Posterior vena cava (tissue), 2 donors: ENCODE measurements at places on chromosomes 4 and X. TPM values are rescaled to one million over a fixed set of nuclear protein-coding genes. Genes with fewer than 3 reads are reported as not detected.

DNA sequence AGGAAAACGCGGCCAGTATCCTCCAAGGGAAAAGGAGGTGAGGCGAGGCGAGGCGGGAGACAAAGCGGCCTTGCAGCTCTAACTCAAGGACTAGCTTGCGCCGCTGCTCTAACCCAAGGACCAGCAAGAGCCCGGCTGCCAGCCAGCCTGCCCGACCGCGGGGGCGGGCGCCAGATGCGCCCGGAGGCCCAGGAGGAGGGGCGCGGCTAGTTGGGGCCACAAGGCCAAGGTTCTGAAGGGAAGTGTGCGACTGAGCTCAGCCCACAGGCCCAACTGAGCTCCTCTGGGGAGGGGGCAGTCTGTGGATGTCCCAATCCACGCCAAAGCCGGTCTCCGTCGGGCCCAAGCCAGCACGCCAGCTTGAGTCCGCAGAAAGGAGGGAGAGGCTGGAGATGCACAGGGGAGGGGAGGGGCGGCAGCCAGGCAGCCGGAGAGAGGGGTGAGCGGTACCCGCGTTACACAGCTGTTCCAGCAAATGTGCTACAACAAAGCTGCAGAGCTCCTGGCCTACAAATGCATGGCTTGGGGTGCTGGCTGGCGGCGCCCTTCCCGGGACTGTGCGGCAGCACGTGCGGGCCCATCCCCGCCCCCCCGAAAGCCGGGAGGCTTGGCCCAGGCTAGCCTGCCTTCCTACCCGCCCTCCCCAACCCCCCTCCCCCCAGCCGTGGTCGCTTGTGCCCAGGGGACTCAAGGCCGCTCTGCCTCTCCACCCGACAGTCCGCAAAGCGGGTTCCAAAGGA is 637 bp downstream of the AMER1 start:
- no peak for DNase-seq

DNA sequence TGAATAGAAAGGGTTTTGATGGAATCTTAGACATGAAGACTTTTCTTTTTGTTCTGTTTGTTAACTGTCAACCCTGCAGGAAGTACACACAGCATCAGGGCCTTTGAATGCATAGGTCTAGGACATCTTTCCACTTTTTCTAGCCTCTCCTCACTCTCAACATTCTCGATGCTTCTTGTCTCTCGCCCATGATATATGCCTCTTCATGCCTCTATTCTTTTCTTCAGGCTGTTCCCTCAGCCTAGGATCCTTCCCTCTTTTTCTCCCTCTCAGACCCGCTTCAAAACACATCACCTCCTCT is 9.6 kb downstream of the PDGFC start:
- no peak for DNase-seq

- DNase-seq = no peak
Measured at GRCh38 chr4:153061971-153062370, 125.8 kb downstream of the FHDC1 start.

GRCh38 chr4:26020083-26020668 is 106.2 kb downstream of the SMIM20 start:
- DNase-seq = no peak

GRCh38 chr4:142367418-142368180 is 478.5 kb downstream of the INPP4B start:
- no peak for DNase-seq

GRCh38 chr4:8005033-8005808 is 65.6 kb upstream of the AFAP1 start:
- DNase-seq = no peak

The UGT2B15 gene
- not detected for total RNA-seq

GRCh38 chr4:85209161-85209560 is 242.7 kb upstream of the WDFY3 start:
- DNase-seq = no peak

DNA sequence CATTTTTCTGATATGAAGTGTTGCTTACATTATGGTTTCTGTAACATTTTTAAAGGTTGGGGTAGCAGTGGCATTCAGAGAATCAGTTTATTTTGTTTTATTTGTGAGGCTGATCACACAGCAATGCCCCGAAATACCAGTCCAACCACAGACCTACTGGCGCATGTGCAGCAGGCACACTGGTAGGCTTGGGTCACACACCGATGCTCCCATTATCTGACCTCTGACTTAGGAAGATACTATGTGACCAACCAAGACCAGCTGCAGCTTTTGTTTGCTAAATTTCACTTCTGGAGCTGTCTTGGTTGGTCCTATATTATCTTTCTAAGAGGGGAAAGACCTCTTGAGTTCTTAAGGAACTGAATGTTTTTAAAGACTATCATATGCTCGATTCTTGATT is 18.7 kb downstream of the PGM2 start:
- no peak for DNase-seq

The XAGE1A gene
- not detected for total RNA-seq

GRCh38 chr4:10461850-10462400 is 4.7 kb upstream of the ZNF518B start:
- DNase-seq = no peak

DNA sequence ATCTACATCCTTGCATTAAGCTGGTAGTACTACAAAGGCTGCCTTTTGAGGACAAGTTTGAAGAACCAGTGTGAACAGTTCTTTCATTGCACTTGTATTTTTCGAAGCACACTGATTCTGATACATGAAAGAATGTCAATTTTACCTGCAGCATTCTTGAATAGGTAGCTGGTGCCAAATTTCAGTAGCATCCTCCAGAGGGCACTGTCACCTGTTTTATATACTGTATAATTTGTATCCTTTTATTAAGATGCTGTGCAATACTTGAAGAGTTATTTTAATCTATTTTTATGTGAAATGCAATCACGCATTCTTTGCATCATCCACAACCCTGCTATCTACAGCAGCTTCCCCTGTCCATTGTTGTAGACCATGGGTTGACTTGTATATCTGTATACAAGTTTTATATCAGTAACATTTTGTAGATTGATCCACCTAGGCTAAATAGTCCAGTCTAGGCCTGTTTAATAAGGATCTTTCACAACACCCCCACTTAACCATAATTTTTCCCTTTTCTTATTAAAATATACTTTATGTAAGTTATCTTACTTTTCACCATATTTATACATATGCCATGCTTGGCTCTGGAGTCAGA is 325.7 kb downstream of the PCDH7 start:
- DNase-seq = no peak

- no peak for DNase-seq
Measured at GRCh38 chr4:182488896-182489295, 245.7 kb downstream of the TENM3 start.

GRCh38 chrX:107775734-107776511 is at the start of gene TSC22D3:
Gene TSC22D3, minus strand, starts transcription at chrX:107775787. Its CDS starts 368 bp downstream, at chrX:107775419.
- peak; percentile 94 for DNase-seq

- no peak for DNase-seq
Measured at GRCh38 chr4:48483006-48483776, at the start of gene SLC10A4. Gene SLC10A4, plus strand, starts transcription at chr4:48483343. Its CDS starts 219 bp downstream, at chr4:48483562.

The ANXA3 gene
- total RNA-seq = 13.8 TPM

DNA sequence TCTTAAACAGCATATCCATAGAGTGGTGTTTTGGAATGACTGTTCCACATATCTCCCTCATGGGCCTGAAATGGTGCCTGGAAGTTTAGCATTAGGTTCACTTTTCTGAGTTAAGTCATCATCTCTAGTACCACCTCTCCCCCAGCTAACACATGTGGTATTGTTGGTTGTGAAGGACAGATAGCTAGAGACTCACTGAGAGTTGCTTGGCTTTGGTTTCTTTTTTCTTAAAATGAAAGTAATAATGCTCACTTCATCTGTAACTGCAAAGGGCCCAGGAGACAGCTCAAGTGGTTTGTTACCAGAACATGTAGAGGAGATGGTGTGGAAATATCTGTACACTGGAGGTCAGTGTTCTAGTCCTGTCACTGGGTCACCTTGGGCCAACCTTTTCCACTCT is 90.9 kb downstream of the EFNB1 start:
- DNase-seq = no peak

GRCh38 chr4:5365071-5366008 is 314.1 kb downstream of the STK32B start:
- DNase-seq = no peak

GRCh38 chr4:188107931-188108843 is 1.2 kb downstream of the TRIML2 start:
- no peak for DNase-seq

GRCh38 chrX:151359931-151360871 is 36.8 kb upstream of the VMA21 start:
- DNase-seq = no peak

- no peak for DNase-seq
Measured at GRCh38 chr4:147994076-147994475, 262.2 kb downstream of the ARHGAP10 start.

The AMER1 gene
- total RNA-seq = 5.7 TPM

- DNase-seq = no peak
Measured at GRCh38 chr4:34250562-34250961, 1993.8 kb downstream of the ARAP2 start.

The LRCH2 gene
- 6.1 TPM for total RNA-seq
